ENCODE measurements at places on chromosomes 6 and 20.

GRCh38 chr6:51027283-51028065 is 208.8 kb downstream of the TFAP2B start:
- DNase-seq = peak; percentile 5

DNA sequence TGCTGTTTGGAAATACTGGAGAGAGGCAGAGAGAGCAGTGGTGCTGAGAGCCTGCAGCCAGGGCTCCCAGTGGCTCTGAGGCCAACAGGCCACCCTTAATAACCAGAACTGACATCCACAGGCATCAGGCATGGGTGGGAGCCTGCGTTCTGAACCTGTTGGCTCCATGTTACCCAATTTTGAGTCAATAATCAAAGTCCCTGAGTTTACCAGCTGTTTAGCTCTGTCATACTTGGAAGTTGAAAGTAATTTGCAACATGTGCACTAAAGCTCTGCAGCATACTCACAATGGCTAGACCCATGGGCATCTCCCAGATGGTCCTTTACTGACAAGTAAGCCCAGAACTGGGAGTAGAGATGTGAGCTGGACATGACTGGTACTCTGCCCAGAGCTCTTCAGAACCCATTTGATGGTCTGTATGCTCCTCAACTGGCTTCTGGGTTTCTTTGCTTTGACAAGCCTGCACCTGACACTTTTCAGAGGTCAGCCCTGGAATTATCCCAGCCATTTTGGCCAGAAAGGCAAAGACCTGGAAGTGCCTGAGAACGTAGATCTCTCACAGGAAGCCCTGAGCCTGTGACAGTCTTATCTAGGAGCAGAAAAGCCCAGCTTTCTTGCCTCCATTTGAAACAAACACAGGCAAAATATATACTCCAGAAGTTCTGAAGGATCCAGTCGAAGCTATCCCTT is 122.4 kb upstream of the CITED2 start:
- DNase-seq = no peak

GRCh38 chr20:32792316-32792715 is 27.4 kb upstream of the MAPRE1 start:
- DNase-seq = peak; percentile 60

GRCh38 chr6:134508862-134509498 is 191.1 kb upstream of the SGK1 start:
- no peak for DNase-seq

DNA sequence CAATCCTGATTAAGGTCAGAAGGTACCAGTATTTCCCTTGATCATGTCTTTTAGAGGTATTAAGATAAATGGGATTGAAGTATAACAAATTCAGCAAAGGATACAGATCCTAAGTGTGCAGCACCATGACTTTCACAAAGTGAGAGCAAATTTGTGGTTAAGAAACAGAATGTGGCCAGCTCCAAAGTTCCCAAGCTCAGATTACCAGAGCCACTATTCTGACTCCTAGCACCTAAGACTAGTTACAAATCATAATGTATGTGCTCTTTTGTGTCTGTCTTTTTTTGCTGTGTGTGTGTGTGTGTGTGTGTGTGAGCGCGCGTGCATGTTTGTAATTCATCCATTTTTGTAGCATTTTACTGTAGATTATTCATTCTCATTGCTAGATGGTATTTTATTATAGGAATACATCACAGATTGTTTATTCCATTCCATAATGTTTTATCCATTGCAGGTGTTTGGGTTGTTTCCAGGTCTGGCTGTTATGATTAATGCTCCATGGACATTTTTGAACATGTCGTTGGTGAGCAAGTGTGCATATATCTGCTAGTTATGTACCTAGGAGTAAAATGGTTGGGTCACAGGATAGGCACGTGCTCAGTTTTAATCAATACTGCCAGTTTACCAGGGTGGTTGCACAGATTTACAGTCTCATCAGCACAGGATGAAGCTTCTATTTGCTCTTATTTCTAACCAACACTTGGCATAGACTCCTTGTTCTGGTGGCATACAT is 314.0 kb upstream of the JAG1 start:
- peak; percentile 55 for DNase-seq

DNA sequence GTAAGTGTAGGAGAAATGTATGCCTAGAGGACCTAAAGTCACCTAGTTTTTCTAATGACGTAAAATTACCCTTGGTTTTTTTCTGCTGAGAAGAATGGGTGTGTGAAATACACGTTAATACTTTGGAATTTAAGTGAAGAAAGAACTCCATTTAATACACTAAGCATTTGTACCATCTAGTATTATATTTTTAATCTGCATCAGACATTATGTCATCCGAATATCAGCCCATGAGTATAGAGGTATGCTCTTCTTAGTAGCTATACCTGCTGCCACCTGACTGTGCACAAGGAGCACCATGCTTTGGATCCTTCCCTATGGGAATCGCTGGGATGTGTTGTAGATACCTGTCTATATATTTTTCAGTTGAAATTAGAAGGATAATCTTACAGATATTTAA is 106.4 kb downstream of the QKI start:
- peak; percentile 48 for DNase-seq

GRCh38 chr6:63476302-63476701 is 96.0 kb upstream of the LOC128125822 start:
- DNase-seq = no peak

DNA sequence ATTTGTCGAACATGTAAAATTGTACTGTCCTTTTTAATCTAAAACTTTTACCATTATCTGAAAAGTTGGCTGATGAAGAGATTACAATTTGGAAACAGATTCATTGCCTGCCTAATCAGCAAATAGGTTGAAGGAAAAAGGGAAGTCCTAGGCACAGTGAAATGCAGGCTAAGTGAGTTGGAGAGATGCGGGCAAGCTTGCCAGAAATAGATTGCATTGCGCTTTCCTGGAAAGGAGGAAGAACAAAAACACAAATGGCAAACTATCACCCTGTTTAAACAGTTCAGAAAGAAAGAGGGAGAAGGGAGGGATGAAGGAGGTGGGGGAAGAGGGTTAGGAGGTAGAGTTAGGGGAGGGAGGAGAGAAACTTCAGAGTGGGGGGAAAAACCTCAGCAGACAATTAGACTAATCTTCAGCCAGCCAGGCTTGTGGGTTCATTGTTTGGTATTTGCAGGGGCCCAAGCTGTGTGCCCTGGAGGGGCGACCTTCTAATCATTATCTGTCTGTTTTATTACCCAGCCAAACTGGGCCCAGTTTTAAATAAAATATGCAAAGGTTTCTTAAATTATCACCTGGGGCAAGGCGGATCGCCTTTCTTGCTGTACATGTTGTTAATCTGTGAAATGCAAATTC is 465.2 kb downstream of the TFAP2B start:
- DNase-seq = no peak

- no peak for DNase-seq
Measured at GRCh38 chr6:137488150-137489045, 5.8 kb downstream of the OLIG3 start.

DNA sequence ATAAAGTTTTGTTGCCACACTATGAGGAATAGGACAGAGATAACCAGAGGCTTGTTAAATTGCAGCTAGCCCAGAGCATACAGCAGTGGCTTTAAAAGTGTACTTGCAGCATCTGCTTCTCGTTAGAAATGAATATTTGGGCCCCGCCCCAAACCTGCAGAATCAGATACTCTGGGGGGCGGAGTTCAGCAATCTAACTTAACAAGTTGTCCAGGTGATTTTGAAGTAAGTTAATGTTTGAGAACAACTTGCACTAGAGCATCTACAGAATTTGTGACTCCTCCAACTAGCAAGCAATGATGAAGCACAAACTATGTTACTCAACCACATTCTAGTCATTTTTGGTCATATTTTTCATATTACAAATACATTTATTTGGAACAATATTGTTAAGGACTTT is 10.6 kb upstream of the SUPT3H start:
- peak; percentile 26 for DNase-seq

DNA sequence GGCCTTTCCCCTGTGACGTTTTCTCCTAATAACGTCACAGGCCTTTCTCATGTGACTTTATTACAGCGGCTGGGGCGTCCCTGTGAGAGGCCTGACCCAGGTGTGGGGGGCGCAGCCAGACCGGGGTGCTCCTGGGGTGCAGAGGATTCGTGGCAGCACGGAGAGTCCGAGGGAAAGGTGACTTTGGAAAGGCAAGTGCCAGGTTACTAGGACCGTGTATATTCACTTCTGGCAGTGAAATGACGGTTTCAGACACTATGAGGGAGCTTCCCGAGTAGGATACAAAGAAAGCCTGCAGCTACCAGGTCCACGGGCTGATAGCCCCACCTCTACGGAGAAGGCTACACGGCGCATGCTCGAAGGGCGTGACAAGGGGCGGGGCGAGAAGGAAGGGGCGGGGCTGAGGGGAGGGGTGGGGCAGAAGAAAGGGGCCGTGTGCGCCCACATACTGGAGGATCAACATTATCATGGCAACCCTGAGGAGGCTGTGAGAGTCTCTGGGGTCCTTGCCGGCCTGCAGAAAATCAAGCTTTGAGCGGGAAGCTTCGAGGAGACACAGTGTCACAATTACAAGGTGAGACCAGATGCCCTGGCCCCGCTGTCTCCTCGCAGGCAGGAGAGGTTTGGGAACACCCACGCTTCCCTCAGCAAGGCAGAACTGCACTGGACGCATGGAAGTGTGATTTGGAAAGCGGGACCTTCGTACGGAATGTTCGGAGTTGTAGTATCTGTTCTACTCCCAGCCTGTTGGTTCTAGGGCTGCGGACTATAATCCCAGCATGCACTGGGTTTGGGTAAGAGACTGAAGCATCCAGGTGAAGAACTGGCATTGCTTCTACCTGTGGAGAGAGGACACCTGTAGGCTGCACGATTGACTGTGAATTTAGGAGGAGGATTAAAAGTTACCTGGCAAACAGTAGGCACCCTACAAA is 54.4 kb upstream of the ZNF337 start:
- DNase-seq = no peak

DNA sequence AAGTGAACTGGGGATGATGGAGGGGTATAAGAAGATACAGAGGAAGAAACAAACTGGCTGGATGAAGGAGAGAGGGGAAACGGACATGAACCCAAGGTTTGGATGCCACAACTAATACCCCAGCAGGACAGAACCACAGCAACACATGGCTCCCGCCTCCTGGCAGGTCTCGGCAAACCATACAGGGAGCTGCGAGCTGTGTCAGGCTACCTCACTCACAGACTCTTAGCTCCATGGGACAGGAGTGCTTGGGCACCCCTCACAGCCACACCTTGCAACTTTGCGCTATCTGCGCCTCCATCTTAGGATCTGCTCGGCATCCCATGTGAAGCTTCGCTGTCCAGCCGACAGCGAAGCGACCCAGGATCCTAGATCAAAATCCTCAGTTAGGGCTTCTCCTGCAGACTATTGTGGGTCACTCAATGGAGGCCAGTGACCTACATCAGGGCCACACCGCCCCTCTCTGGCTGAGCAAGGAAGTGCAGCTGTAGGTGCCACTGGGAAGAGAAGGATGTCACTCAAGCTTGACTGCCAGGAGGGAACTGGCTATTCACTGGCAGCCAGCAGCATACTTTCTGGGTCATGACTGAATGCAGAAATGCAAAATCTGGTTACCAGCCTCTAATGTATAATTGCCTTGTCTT is 174.4 kb upstream of the RIN2 start:
- no peak for DNase-seq

DNA sequence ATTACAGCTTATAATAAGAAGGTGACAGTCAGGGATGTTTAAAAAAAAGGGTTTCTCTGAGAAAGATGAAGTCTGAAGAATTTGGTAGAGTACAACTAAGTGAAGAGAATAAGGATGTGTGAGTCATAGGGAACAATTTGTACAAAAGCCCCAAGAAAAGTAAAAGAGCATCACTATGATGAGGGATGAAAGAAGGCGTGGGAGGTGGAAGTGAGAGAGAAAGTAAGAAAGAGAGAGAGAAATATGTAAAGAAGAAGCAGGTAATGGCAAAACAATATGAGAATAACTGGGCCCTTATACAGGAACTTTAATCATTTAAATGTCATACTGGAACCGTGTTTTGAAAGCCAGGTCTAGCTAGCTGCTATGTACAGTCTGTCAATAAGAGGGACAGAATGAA is 179.4 kb downstream of the ASCC3 start:
- DNase-seq = no peak

- peak; percentile 98 for DNase-seq
Measured at GRCh38 chr6:25173951-25174474, 105.2 kb upstream of the CARMIL1 start.

GRCh38 chr20:38387953-38388352 is 41.7 kb downstream of the LBP start:
- no peak for DNase-seq

- DNase-seq = no peak
Measured at GRCh38 chr6:14306151-14306906, 188.8 kb downstream of the CD83 start.

GRCh38 chr20:44460795-44461141 is 14.9 kb upstream of the TTPAL start:
- DNase-seq = no peak

DNA sequence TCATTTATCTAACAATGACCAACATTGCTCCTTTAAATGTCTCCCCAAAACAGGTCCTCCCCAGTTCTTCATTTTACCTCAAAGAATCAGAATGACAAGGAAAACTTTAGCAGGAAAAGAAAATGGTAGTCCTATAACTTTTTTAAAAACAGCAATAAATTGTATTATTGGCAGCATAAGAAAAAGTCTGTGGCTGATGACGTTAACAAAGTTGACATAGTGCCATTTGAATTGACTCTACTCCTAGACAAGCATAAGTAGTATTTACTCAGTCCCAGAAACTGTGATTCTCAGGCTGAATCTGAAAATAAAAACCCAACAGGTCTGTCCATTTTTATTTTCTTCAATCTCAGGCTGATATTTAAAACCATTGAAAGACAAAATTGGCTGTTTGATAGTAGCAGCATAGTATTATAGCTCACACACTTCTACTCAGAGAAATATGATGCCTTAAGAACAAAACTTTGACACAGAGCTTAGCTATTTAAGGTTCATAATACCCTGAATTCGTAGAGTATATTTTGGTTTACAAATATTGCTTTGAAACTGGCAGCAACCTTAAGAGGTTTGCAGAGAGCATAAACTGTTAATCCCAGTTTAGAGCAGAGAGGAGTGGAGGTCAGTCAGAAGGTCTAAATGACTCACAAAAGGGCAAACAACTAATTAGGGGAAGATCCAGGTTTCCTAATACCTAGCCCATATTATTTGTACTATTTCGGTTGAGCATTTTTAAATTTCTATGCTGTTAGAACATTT is 35.0 kb upstream of the TENT5A start:
- DNase-seq = peak; percentile 64

- DNase-seq = no peak
Measured at GRCh38 chr6:125793280-125793679, 2.5 kb downstream of the NCOA7 start.

DNA sequence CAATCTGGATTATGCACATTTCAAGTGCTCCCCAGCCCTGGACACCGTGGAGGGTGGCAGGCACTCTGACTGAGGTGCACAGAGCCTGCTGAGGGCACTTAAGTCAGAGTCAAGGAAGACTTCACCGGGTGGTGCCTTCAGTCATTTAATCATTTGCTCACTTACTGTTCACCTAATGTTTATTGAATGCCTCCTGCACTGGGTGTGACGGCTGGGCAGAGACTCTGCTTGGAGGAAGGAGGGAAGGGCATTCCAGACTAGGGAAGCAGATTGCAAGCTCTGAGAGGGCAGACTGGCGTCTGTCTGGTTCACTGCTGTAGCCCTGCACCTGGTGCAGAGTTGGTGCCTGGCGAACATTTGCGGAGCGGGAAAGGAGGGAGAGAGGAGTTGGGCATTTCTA is 54.2 kb upstream of the FAM83D start:
- DNase-seq = no peak

- DNase-seq = no peak
Measured at GRCh38 chr6:93575495-93576267, 156.3 kb upstream of the EPHA7 start.
